ENCODE measurements at places on chromosomes 6 and 20.

DNA sequence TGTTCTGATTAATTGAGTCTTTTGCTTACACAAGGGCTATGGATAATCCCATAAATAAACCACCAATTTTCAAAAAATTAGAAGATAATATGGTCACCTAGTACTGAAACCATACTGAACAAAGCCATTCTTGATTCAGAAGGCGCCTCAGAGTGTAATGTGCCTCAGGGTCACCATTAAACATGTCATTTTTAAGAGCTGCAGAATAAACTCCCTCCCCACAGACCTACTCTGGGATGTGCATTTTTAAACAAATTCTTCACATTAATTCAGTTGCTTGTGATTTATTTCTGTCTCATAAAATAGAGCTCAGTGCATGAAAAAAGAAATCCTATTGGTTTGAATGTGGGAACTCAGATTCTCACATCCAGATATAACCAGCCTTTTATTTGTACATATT, 202.1 kb upstream of the HEY2 start:
- DNase-seq, result no peak

DNA sequence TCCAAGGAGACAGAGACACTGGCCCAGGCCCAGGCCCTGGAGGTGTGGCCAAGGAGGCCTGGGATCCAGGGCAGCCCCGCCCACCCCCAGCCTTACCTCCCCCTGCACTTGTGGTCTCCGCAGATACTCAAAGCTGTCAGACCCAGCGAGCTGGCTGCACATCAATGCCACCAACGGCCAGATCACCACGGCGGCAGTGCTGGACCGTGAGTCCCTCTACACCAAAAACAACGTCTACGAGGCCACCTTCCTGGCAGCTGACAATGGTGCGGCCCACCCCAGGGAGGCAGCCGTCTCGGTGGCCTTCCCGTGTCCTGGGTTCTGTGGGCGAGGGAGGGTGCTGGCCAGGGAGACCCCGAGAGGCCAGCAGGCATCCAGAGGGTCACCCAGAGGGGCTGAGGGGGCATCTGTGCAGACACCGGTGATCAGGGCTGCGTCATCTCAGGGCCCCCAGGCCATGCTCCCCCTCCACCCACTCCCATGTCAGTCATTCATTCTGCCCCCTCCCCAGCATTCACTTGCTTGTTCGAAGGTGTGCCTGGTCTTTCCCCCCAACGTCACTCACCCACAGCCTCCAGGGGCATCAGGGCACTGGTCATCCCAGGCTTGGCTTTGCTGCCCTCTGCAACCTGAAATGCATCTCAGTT, 141.3 kb downstream of the TAF4 start:
- DNase-seq, result no peak

DNA sequence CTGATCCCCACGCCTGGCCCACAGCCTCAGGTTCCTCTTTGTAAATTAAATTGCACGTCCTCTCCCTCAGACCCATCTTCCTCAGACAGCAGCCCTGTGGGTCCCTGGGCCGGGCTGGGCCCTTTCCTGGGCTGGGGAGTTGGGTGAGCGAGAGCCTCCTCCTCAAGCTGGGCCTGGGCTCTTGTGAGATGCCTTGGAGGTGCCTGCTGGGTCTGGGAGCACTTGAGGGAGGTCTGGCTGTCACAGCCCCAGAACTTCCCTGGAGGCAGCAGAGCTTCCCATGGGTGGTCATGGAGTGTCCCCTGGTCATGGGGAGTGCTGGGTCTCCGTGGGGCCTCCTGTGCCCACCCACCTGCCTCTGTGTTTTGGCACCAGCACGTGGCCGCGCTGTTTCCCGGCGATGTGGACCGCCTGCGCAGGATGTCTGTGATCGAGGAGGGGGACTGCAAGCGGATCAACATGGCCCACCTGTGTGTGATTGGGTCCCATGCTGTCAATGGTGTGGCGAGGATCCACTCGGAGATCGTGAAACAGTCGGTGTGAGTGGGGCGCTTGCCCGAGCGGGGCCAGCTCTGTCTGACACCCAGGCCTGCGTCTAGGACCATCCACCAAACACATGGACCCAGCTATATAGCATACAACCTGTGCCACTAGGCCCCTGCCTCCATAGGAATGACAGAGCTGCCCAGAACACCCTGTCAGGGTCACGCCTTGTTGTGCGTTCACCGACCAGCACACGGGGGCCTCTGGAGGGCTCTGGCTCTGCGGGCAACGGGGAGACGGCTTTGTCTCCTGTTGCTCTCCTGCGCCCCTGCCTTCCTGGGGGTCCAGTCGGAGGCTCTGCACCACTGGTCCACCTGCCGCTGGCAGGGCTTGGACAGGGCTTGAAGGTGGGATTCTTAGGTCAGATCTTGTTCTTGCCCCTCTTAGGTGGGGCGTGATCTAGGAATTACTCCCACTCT, 33.0 kb downstream of the PYGB start:
- DNase-seq, result no peak

GRCh38 chr6:56076033-56076432, 171.3 kb downstream of the COL21A1 start:
- DNase-seq, result no peak

GRCh38 chr20:13784271-13784892, 337 bp downstream of the ESF1 start:
- DNase-seq, result no peak

DNA sequence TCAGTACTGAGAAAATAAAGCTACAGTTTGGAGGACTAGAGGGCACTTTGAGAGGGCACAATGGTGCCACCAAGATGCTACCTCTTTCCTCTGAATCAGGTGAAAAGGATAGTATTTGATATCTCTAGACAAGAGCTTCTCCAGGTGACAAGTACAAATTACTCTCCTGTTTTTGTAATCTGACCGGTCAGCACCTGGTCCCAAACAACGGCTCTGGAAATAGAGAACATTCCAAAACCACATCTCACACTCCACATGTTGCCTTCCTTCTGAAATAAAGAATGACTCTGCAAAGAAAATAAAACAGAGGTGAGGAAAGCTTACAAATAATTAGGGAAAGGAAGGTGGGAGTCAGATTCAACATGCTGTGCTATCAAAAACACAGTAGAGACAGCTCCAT, 51.3 kb upstream of the CITED2 start:
- no peak for DNase-seq

DNA sequence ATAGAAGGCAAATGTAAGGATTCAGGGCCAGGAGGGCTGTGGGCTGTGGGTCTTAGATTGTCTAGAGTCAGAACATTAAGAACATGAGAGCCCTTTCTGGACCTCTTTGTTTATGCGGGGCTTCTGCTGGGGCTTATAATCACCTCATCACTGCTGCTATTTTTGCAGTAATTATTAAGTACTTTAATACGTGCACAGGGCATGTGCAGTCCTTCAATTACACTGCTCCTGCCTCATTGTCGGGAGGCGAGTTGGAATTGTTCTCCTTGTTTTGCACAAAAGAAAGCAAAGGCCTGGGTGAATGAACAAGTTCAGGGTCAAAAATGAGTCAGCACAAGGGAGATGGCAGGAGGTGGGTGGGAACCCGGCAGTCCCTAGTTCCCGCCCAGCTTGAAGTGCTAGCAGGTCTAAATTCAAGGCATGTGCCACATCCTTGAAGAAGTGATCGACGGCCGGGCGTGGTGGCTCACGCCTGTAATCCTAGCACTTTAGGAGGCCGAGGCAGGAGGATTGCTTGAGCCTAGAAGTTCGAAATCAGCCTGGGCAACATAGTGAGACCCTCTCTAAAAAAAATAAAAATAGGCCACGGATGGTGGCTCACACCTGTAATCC, 34.4 kb upstream of the PTPN1 start:
- DNase-seq, result peak; percentile 43

Measured in suppressor macrophage treated with lipopolysaccharide for 4 hours (primary cell).